Psoas muscle (tissue), 8 donors: ENCODE measurements at places on chromosomes 16 and 17. TPM values are rescaled to one million over a fixed set of nuclear protein-coding genes. Genes with fewer than 3 reads are reported as not detected.

DNA sequence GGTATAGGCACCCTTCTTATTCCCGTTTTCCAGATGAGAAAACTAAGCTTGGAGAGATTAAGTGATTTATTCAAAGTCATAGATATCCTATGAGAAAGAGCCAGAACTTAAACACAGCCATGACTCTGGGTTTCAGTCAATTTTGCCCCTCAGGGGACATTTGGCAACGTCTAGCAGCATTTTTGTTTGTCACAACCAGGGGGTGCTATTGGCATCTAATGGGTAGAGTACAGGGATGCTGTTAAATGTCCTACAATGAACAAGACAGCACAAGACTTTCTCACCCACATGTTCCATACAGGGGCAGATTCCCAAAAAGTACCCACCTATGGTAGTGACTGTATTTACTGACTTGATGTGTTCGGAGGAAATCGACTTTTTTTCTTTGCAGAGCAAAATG, 4.8 kb upstream of the SHISA9 start:
- H3K27me3 ChIP-seq: peaks cover 7% of the 10 kb centered on the region
- no peaks in the 10 kb centered on the region for H3K36me3 ChIP-seq
- H3K27ac ChIP-seq: no peak overlapping the region
- H3K4me3 ChIP-seq: no peak overlapping the region
- no peak for DNase-seq

DNA sequence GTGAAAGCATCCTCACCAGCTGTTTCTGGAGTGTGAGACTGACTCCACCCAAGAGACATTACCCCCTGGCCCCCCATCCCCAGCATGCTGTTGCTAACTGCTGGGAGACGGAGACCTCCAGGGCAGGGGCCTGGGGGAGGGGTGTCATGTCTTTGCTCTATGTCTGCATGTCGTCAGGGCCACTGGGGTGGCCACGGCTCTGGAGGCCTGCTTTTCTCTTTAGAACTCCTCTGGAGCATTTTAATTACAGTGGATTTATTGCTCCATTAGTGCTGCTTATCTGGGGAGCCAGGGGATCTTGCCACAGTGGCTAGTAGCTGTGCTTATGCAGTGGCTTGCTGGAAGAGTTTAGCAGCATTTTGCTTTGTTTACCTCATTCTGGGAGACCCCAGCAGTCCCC, 32.3 kb downstream of the CLEC16A start:
- H3K4me3 ChIP-seq: no peak overlapping the region
- no peak for DNase-seq
- no peaks in the 10 kb centered on the region for H3K27me3 ChIP-seq
- H3K27ac ChIP-seq: no peak overlapping the region
- no peaks in the 10 kb centered on the region for H3K36me3 ChIP-seq

Gene ASGR2
- not detected for total RNA-seq

Gene KRT23
- total RNA-seq: 1.5 TPM

Gene ADAM11
- not detected for total RNA-seq
